Stimulated activated memory B cell treated with anti-CD40 and anti-IgM and Interleukin-4, amounts not matched to agents 10 μg/mL and 1 μg/mL and 100 μg/mL, for 72 hours (primary cell): ENCODE measurements at places on chromosomes 16 and 17.

DNA sequence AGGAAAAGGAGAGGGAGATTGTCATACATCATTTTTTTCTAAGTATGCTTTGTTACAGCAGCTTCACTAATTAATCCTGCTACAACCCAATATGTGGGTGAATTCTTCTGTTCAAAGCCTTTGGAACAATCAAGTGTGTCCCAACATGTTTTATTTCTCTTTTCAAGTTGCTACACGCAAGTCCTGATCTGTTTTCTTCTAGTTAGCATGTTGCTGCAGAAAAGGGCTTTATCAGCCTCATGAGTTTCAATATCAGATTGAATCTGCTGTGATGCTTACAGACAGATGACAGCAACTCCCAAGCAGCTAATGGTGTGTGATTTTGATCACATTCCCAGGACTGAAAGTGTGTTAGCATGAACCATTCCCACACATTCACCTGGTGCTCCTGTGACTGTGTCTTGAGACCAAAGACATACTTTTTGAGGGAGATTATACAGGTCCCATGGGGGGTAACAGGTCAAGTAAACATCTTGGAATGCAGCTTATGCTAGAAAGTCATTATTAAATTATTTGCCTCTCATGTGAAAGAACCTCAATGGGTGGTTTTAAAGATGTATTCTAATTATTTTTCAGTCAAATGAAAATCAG, 96.9 kb upstream of the KCNJ16 start:
- ATAC-seq, result no peak

DNA sequence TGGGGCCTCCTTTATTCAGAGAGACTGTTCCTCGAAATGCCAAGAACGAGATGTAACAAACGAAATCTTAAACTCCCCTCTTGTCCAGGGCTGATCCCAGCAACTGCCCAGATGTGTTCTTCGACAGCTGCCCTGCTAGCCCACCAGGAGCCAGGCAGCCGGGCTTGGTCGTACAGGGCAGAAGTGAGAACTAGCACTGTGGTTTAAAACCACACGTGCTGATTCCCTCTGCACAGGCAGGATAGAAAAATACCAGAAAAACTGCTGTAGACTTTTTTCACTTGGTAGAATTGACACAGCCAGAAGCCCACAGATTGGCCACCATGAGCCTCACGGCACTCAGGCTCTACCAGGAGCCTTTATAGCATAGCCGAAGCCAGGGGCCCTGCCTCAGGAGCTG, 33.1 kb downstream of the PLD6 start:
- ATAC-seq, result no peak

- no peak for ATAC-seq
Measured at GRCh38 chr17:40791787-40792436, 7.8 kb downstream of the KRT28 start.

- ATAC-seq, result no peak
Measured at GRCh38 chr17:43463241-43463640, 20.5 kb upstream of the DHX8 start.

GRCh38 chr16:58843675-58844074, 109.6 kb upstream of the GOT2 start:
- ATAC-seq, result no peak

DNA sequence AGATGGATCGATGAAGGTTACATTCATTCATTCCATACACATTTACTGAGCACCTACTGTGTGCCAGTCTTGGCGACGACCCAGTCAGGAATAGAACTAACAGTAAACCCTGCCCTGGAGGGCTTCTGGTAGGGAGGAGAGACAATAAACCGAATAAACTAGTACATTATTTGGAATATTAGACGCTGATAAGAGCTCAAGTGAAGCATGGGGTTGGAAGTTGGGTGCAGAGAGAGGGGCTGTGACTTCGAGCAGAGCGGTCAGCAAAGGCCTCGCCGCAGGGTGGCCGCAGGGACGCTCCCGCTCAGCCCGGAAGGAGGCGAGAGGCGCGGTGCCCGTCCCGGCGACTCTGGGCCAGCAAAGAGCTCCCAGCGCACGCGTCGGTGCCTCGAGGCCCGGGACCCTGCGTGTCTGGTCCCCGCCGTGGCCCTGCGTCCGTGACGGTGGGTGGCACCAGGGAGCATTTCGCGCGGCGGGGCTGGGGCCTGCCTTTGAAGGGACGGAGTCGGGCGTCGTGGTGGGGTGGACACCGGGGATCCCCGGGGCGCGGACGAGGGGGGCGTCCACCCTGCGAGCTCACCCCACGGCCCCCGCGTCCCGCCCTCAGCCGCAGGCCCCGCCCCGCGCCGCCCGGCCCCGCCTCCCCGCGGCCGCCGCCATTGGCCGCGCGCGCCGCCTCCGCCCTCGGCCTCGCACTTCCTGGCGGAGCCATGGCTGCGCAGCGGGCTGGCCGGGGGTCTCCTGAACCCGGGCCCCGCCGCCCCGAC, at the start of gene KLHL36:
Gene KLHL36 (plus strand): TSS at position 684 of the 767 bp plus-strand sequence. CDS start 2,357 bp downstream, outside the sequence.
- ATAC-seq, result peak; percentile 92

DNA sequence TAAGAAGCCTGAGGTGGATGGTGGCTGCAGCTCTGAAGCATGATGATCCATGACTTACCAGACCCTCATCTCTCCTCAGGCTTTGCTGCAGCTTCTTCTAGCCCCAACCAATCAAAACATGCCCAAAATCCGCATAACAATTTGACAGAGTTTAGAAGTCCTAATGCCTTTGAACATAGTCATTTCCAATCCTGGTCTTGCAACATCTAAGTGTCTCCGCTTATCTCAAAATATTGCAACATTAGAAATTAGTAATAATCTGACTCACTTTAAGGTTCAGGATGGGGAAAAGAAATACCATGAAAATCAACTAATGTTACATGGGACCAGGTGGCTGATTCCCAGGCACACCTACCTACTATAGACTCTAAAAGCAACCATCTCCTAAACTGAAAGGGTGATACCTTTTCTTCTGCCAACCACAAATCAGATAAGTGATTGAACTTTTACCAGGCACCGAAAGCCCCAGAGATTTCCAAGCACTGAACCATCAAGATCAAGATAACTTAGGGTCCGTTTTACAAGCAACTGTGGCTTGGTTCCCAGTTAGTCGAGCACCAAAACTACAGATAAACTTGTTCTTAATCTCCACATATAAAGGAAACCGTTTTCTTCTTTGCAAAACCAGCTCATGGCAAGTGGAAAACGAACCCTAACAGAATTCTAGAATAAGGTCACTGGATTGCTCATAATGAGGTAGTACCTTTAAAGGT, 14.0 kb downstream of the ERN1 start:
- ATAC-seq, result no peak

- ATAC-seq, result no peak
Measured at GRCh38 chr17:81371910-81372760, 23.1 kb upstream of the BAHCC1 start.

GRCh38 chr16:56792967-56793366, 63.0 kb downstream of the NUP93 start:
- no peak for ATAC-seq
